Activated CD4-positive, alpha-beta T cell treated with anti-CD3 and anti-CD28 coated beads, Interleukin-2, amount 10 ng/mL, durations not matched to agents 24 days and 14 days (primary cell): ENCODE measurements at places on chromosomes 7 and 10. TPM values are rescaled to one million over a fixed set of nuclear protein-coding genes. Genes with fewer than 3 reads are reported as not detected.
A peak's percentile ranks its signal among the peaks of the same experiment; 100 is the strongest.

GRCh38 chr10:70078329-70078728 is 25.7 kb downstream of the MACROH2A2 start:
- peaks cover 3% of the 10 kb centered on the region for H3K27me3 ChIP-seq
- H3K4me3 ChIP-seq = no peak overlapping the region
- H3K36me3 ChIP-seq = no peaks in the 10 kb centered on the region
- no peaks in the 10 kb centered on the region for H3K4me1 ChIP-seq

DNA sequence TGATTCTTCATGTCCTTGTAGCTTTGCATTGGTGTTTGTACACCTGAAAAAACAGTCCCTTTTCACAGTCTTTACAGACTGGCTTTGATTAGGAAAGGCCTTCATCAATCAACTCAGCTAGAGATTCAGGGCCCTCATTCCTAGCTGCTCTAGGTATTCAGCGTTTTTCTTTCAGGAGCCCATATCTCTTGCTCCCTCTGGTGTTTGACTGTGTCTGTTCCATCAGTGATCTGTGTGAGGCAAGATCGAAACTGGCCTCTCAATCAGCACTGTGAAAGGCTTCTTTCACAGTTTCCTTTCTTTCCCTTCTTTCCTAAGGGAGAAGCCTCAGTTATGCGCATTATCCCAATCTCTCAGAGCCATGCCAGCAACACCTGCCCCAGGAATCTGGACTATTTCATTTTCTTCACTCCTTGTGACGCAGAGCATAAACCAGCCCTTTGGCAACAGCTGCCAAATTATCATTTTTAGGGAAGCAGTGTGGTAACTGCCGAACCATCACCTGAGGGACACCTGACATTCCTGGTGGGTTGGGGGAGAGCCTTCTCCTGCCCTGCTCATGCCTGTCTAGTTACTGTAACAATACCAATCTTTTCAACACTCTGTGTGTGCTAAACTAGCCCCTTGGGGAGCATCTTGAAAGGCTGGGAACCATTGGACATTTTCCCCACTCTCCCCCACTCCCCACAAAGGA is 75.7 kb upstream of the CCDC71L start:
- peak overlapping the region; percentile 12 for H3K27ac ChIP-seq
- no peaks in the 10 kb centered on the region for H3K27me3 ChIP-seq
- peak overlapping the region; percentile 8 for H3K4me3 ChIP-seq

- H3K27me3 ChIP-seq = no peaks in the 10 kb centered on the region
- no peaks in the 10 kb centered on the region for H3K36me3 ChIP-seq
- no peak for DNase-seq
- no peak overlapping the region for H3K4me3 ChIP-seq
- H3K27ac ChIP-seq = no peak overlapping the region
- H3K4me1 ChIP-seq = no peaks in the 10 kb centered on the region
Measured at GRCh38 chr10:76149602-76150138, 718.2 kb downstream of the LRMDA start.

- no peak for DNase-seq
- no peaks in the 10 kb centered on the region for H3K36me3 ChIP-seq
- H3K4me3 ChIP-seq = no peak overlapping the region
- no peaks in the 10 kb centered on the region for H3K4me1 ChIP-seq
Measured at GRCh38 chr10:120506674-120507073, 49.6 kb downstream of the PLPP4 start.

DNA sequence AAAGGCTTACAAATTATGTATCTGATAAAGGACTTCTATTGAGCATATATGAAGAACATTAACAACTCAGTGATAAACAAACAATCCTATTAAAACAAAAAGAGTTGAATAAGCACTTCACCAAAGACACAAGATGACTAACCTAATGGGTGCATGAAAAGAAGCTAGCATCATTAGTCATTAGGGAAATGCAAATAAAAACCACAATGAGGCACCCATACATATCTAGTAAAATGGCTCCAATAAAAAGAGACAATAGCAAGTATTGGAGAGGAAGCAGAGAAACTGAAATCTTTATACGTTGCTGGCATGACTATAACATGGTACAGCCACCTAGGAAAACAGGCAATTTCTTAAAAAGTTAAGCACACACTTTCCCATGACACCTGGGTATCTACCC is 77.6 kb upstream of the ZMIZ1 start:
- no peak overlapping the region for H3K27ac ChIP-seq
- H3K36me3 ChIP-seq = no peaks in the 10 kb centered on the region
- H3K4me3 ChIP-seq = no peak overlapping the region

DNA sequence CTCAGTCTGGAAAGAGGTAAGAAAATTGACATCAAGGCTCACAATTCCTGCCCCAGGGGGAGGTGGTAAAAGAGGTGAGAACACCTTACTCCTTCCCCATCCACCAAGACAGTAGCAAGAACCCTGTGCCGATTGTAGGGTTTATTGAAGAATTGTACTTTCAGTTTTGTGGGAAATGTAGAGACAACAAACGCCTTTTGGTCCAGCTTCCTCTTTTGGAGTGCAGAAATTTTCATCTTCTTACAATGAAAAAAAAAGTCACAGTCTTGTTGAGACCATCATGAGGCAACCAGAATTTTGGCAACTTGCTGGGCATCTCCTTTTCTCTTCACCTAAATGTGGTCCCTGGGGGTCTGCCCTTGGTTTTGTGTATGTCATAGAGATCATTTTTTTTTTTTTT is 217.7 kb downstream of the TMEM178B start:
- no peaks in the 10 kb centered on the region for H3K4me1 ChIP-seq
- no peak for DNase-seq

DNA sequence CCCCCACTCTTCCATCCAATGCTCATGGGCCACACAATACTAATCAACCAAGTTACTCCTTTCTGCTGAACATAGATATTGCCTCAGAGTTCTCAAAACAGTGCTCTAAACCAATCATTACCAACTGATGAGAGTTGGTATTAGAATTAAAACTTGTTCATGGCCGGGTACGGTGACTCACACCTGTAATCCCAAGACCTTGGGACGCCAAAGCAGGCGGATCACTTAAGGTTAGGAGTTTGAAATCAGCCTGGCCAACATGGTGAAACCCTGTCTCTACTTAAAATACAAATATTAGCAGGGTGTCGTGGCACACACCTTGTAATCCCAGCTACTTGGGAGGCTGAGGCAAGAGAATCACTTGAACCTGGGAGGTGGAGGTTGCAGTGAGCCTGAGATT is 8.2 kb downstream of the TM9SF3 start:
- H3K36me3 ChIP-seq = peaks cover 22% of the 10 kb centered on the region
- no peak overlapping the region for H3K4me3 ChIP-seq
- no peak overlapping the region for H3K27ac ChIP-seq
- H3K4me1 ChIP-seq = peaks cover 28% of the 10 kb centered on the region
- H3K27me3 ChIP-seq = no peaks in the 10 kb centered on the region
- no peak for DNase-seq

The PHYHIPL gene
- total RNA-seq = not detected in 2 replicates

The GIMAP6 gene
- total RNA-seq = 35.5 and 35.8 TPM in 2 replicates

The ATOH7 gene
- not detected in 2 replicates for total RNA-seq

The PMS2 gene
- total RNA-seq = 23.6 and 24.1 TPM in 2 replicates

The SORCS3 gene
- total RNA-seq = not detected in 2 replicates

The SNCG gene
- total RNA-seq = 0.44 TPM in 1 of 2 replicates, not detected in the other

The AKR1D1 gene
- total RNA-seq = not detected in 2 replicates

The LIPM gene
- total RNA-seq = not detected in 2 replicates

The AKR1B15 gene
- total RNA-seq = not detected in 2 replicates

The ZNF488 gene
- 0.07 TPM in 1 of 2 replicates, not detected in the other for total RNA-seq

The PPP1R3A gene
- total RNA-seq = not detected in 2 replicates

The PDK4 gene
- total RNA-seq = not detected in 2 replicates
